ENCODE measurements at places on chromosomes 7 and 10. TPM values are rescaled to one million over a fixed set of nuclear protein-coding genes. Genes with fewer than 3 reads are reported as not detected.

The TSPAN15 gene
- 7.3 TPM for total RNA-seq

The PRSS37 gene
- not detected for total RNA-seq

The CPVL gene
- total RNA-seq: 3.2 TPM

The AKR1C8 gene
- not detected for total RNA-seq

The ETV1 gene
- 6.5 TPM for total RNA-seq

The VAX1 gene
- total RNA-seq: 0.14 TPM

The SLC18A3 gene
- not detected for total RNA-seq

The SLC26A5 gene
- not detected for total RNA-seq

The RADIL gene
- total RNA-seq: 0.07 TPM

The GDF2 gene
- not detected for total RNA-seq

The AKR1B15 gene
- not detected for total RNA-seq

The ADAMTS14 gene
- 0.10 TPM for total RNA-seq

The CYP2E1 gene
- 0.18 TPM for total RNA-seq

The APBB1IP gene
- not detected for total RNA-seq

The ASZ1 gene
- total RNA-seq: not detected

The GJC3 gene
- total RNA-seq: not detected

The RSPH10B gene
- total RNA-seq: 0.04 TPM

The PILRB gene
- total RNA-seq: 16.5 TPM

The SPDYE2 gene
- total RNA-seq: not detected

The CPXM2 gene
- not detected for total RNA-seq

The ABCB4 gene
- not detected for total RNA-seq

The HOXA9 gene
- total RNA-seq: 47.3 TPM

The AKR1E2 gene
- total RNA-seq: 1.9 TPM

The PRPS1L1 gene
- total RNA-seq: not detected

The PRKG1 gene
- total RNA-seq: 0.95 TPM

The INHBA gene
- 117 TPM for total RNA-seq

The NPSR1 gene
- not detected for total RNA-seq

The PNLIPRP3 gene
- 13.4 TPM for total RNA-seq

The FOXP2 gene
- total RNA-seq: 0.81 TPM

The CDK14 gene
- 9.5 TPM for total RNA-seq

The SPAM1 gene
- not detected for total RNA-seq

Data from foreskin keratinocyte (primary cell).